EL (cell line): ENCODE measurements at places on chromosomes 3 and 15.
A peak's percentile ranks its signal among the peaks of the same experiment; 100 is the strongest.

DNA sequence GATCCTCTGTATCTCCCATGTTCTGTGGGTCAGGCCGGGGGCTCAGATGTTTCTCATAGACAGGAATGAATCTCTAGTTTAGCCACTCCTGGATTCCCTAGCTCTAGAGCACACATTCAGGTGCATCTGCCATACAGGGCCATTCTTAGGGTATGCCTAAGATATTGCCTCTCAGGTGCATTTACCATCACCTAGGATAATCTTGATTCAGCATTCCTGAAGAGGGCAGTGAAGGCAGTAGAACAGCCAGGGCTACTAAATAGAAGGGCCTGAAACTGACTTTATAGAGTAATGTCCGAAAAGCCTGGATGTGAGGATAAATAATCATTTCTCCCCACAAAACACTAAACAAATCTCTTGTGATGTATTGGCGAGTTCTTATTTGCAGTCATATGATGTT is 882.0 kb downstream of the AGBL1 start:
- DNase-seq = no peak

DNA sequence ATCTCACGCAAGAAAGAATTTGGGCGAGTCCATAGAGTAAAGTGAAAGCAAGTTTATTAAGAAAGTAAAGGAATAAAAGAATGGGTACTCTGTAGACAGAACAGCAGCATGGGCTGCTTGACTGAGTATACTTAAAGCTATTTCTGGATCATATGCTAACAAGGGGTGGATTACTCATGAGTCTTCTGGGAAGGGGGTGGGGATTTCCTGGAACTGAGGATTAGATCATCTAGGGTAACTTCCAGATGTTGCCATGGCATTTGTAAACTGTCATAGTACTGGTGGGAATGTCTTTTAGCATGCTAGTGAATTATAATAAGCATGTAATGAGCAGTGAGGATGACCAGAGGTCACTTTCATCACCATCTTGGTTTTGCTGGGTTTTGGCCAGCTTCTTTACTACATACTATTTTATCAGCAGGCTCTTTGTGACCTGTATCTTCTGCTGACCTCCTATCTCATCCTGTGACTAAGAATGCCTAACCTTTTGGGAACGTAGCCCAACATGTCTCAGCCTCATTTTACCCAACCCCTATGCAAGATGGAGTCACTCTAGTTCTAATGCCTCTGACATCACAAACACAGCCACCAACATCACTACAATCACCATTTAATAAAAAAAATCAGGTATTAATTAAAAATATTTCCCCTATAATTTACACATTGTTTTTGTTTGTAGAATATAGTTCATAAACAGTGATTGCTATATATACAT is 890.7 kb upstream of the EPHA6 start:
- no peak for DNase-seq

DNA sequence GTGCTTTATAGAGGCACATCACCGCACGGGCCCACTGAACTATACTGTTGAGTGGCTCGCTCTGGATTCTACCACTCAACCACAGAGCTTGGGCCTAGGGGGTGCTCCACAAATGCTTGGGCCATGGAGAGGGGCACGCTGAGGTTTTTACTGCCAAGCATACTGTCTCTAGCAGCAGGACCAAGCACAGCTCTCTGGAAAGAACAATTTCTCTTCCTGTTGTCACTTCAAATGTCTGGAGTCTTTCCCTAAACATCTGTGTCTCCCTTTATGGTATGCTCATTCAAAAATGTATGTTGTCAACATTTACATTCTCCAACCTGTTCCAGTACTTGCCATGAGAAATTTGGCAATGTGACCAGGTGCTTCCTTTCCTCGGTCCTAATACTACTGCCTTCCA is 114.7 kb upstream of the TPM1 start:
- DNase-seq = no peak

- peak; percentile 0 for DNase-seq
Measured at GRCh38 chr3:19543212-19543841, 390.7 kb downstream of the EFHB start.

- DNase-seq = no peak
Measured at GRCh38 chr3:33937628-33938027, 139.2 kb downstream of the PDCD6IP start.

DNA sequence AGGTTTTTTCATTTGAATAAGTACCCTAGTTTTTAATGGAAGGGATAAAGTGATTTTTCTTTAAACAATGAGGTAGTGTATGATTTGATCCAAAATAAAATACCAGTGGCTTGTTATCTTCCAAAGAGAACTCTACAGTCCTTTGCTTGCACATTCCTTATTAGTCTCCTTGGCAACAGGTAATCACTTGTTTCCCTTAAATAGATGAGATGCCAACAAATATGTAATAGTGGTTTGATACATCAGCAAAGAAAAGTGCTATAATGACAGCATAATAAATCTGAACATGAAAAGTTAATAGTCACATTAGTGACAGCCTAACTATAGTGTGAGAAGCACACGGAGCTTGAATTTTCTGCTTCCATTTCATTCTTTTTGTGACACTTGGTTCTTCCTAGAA is 360.2 kb downstream of the ZNF385D start:
- no peak for DNase-seq

- DNase-seq = no peak
Measured at GRCh38 chr15:90706394-90707327, 10.5 kb upstream of the BLM start.

- no peak for DNase-seq
Measured at GRCh38 chr15:96348112-96349027, 17.9 kb downstream of the NR2F2 start.

- DNase-seq = no peak
Measured at GRCh38 chr15:57215326-57215725, 161.0 kb upstream of the CGNL1 start.

DNA sequence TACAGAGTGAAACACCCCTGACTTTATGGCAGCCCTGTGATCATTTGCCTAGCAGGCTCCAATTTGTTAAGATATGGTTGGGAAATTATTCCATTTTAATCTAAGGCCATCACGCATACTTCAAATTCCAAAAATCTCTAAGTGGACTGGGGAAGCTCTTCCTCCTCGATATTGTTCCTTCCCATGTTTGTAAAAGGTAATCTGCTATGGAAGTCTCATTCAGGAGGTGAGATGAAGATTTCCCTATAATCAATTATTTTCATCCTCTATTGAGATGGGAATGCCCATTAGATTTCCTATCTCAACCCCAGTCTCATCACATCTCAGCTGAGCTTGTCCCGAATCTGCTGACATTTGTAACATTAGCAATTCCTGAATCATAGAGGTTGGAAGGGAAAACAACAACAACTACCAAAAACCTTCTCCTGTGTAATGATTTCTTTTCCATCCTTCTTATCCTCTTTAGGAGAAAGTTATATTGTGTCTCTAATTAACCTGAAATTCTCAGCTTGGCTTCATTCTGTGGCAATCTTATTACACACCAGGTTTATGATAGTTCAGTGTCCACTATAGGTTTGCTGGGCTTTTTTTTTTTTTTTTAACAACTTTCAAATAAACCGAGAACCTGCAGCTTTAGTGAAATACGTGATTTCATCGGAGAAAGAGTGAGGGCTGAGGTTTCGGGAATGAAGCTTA is 2.2 kb upstream of the NR2F2 start:
- DNase-seq = peak; percentile 64

- DNase-seq = no peak
Measured at GRCh38 chr3:56788521-56788920, 13.2 kb downstream of the ARHGEF3 start.

DNA sequence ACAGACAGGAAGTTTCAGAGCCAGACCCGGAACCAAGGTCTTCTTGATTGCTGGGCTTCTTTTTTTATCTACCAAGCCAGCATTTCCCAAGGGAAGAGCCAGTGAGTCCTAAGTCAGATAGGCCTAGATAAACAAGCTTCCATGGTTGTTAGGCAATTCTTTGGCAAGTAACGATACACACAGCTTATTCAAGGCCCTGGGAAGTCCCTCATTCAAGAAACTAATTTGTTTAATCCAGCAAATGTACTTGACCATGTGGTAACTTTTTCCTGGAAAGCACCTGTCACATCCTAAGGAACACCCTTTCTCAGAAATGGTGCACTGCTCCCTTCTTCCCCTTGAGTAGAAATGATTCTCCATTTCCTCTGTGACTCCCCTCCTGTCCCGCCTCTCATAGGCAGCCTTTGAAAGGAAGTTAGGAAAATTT is 209.9 kb downstream of the ITPR1 start:
- DNase-seq = no peak

DNA sequence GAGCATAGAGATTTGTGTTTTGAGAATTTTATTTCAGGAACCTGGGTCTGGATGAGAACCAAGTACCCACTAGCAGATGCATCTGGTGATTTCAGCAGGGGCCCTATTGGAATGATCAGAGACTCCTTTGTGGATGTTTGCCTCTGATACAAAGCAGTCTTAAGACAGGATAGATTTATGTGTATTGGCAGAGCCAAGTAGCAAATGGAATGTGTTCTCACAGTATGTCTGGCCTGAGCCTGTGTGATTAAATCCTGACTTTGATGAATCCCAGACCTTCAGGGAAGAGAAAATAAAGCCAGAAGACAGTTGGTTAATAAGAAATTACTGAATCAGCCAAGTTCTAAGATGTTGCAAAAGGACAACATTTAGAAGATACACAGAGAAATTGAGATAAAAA is 755.5 kb upstream of the SEMA6D start:
- DNase-seq = no peak

- DNase-seq = no peak
Measured at GRCh38 chr15:61653110-61653509, 407.1 kb downstream of the VPS13C start.

- DNase-seq = no peak
Measured at GRCh38 chr3:173568623-173569022, 171.1 kb downstream of the NLGN1 start.

DNA sequence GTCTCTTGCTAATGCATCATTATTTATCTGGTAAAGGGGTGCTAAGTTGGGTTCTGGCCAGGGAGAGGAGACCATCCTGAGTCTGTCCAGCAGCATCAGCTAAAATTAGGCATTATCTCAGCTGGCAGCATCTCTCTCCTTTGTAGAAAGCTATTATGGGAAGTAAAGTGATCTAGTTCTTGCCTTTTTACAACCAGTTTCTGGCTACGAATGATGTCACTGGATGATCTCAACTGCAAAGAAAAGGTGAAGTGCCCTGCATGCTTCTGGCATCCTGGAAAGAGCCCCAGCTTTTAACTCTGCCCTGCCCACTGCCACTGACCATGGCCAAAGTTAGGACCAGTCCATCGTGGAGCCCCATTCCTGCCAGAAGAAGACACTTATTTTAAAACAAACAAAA is 37.1 kb upstream of the IL12A start:
- no peak for DNase-seq

- peak; percentile 40 for DNase-seq
Measured at GRCh38 chr3:195411836-195412235, 31.0 kb downstream of the ACAP2 start.

DNA sequence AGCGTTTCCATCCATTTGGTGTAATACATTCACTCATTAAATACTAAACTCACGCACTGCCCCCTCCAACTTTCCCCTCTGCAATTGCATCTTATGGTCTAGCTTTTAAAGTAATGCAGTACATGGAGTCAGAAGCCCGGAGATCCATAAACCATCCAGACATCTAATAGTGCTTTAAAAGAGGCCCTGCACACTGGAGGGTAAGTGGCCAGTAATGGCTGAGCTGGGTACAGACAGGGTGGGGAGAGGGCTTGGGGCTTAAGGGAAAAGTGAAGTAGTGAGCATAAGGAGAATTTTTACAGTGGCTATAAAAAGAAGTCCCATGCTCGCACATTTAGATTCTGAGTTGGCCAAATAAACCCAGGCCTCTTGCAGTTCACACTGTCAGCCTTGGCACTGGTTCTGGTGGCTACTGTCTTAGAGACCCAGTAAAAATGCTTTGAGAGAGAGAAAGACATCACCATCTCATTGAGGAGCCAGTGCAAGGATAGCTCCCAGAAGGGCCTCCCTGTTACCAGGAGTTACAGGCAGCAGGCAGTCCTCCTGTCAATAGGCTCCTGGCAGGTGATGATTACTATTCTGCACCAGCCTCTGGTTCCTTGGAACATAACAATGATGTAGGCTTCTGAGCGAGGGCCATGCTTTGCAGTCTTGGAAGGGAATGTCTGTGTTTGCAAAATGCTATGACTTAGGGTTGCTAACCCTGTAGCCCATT is 112.6 kb upstream of the NEO1 start:
- no peak for DNase-seq
